ENCODE measurements at places on chromosomes 12 and 14.

DNA sequence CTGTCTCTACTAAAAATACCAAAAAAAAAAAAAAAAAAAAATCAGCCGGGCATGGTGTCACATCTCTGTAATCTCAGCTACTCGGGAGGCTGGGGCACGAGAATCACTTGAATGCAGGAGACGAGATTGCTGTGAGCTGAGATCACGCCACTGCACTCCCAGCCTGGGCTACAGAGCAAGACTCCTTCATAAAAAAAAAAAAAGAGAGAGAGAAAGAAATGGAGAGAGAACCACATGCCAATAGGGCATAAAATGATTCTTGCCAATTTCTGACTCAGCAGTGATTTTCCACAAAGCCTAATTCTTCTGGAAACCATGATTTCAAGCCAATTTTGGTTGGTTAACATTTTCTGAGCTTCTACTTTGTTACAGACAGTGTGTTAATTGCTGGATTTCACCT lies 250.4 kb upstream of the SEL1L start:
- no peak for DNase-seq

DNA sequence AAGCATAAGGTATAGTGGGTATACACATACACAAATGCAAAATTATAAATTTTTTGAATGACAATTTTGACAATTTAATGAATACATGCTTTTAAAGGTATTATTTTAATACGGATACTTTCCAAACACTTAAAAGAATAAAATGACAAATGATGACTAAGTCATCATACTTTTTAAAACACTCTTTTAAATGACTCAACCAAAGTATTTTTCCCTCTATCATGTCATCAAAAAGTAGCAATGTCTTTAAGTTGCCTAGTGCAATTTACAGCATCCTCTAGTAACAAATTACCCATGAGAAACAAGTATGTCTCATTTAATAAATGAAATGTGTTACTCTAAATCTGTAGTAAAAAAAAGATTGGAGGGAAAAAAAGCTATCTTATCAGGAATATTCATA lies 73.3 kb downstream of the RPS6KA5 start:
- no peak for DNase-seq

DNA sequence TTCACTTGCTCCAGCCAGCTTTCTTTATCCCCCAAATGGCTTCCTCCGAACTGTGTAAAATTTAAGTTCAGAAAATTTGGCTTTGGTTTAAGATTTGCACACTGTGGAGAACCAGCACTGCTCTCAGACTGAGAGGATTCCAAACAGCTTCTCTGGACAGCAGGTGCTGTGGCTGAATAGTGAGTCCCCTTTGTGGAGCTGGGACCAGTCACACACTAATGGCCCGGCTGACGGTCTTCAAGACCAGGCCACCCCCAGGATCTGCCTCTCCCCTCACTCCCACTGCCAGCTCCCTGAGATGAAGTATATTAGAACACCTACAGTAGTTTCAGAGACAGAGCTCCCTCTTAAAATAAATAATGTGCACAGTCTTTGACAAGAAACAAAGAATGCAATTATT lies 267.3 kb downstream of the BCAT1 start:
- no peak for DNase-seq

DNA sequence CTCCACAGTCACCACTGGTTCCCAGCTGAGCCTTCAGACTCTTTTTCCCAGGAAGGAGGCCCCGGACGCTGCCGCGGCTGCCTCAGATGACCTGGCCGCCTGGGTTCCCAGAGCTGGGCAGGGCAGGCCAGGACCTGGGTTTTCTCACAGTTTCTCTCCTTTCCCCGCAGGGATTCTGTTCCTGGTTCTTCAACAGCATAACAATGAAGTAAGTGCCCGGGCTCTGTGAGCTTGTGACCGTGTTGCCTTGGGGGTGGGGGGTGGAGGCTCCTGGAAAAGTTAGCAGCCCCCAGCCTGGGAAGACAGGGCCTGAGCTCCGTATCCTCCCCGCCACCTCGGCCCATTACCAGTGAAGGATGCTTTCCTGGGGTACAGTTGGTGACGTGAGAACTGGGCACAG lies 43.7 kb downstream of the TMEM63C start:
- DNase-seq, result no peak

DNA sequence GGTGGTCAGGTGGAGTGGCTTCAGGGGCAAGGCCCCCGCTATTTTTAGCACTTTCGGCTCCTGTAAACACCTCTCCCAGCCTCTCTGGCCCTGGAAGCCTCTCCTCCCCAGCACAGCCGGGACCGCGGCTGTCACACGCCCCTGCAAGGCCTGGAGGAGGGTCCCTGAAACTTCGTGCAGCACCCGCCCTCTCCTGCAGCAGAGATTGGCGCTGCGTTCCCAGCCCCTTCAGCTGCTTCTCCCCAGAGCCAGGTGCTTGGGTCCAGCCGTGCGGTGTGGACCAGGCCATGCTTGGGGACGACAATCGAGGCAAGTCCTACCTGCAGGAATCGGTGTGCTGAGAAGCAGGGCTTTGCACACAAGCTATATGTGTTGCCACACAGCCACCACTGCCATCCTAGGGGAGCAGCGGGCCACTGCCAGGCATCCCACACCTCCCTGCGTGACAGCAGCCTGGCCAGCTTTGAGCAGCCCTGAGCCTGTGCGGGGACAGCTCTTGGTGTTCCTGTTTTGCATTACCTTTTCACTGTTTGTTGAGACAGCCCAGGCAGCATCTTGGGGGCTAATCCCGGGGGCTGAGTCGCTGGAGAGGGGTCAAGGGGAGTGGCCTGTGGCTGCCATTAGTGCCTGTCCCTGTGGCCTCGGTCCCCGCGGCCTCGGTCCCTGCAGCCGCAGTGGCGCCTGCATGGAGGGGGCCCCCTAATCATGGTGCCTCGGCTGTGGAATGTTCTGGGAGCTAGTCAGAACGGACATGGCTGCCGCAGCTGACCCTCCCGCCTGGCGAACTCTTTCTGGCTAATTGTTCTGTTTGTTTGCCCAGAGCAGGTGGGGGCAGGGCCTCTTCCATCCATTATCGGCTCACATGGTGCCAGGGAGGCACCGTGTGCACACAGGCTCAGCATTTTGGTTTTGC lies 27.6 kb upstream of the TRAF3 start:
- DNase-seq, result no peak

GRCh38 chr14:77200406-77200985 lies 18.9 kb downstream of the TMEM63C start:
- no peak for DNase-seq

- DNase-seq, result no peak
Observed at GRCh38 chr12:558580-558979, 98.8 kb downstream of the B4GALNT3 start.

DNA sequence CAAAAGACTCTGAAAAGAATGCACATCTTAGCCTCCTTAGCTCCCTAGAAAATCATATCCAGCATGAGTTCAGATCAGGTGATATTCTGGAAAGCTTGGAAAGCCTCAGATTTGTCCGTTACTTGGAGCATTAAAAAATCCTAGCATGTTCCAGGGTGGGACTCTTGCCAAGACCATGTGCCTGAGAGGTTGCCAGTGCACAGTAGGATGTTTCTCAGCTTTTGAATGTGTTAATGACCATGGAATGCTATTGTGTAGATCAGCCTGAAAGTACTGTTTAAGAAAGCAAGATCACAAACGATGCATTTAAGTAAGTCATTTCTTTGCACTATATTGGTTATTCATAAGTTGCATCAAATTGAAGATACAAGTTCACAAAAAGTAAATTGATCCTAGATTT lies 230.5 kb downstream of the ETNK1 start:
- DNase-seq, result no peak

DNA sequence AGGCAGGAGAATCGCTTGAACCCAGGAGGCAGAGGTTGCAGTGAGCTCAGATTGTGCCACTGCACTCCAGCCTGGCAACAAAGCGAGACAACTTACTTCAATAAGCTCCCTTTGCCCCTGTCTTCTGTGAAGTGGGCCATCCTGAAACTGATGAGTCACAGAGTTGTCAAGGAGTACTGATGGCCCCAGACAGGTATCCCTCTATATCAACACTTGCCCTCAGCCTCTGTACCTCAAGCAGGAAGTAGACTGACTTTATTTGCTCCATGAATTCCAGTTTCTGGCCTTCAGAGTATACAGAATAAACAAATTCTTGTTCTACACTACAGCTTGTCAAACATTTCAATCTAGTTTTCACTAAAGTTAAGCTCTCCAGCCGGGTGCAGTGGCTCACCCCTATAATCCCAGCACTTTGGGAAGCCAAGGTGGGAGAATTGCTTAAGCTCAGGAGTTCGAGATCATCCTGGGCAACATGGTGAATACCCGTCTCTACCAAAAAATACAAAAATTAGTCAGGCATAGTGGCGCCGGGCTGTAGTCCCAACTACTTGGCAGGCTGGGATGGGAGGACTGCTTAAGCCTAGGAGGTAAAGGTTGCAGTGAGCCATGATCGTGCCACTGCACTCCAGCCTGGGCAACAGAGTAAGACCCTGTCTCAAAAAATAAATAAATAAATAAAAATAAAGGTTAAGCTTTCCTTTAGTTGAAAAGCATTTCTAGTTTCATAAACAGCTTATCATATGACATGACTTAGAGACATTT lies 16.4 kb upstream of the LRP10 start:
- no peak for DNase-seq

GRCh38 chr12:44509471-44509870 lies 366.6 kb downstream of the NELL2 start:
- no peak for DNase-seq

- no peak for DNase-seq
Observed at GRCh38 chr12:28023156-28023887, 50.8 kb upstream of the PTHLH start.

DNA sequence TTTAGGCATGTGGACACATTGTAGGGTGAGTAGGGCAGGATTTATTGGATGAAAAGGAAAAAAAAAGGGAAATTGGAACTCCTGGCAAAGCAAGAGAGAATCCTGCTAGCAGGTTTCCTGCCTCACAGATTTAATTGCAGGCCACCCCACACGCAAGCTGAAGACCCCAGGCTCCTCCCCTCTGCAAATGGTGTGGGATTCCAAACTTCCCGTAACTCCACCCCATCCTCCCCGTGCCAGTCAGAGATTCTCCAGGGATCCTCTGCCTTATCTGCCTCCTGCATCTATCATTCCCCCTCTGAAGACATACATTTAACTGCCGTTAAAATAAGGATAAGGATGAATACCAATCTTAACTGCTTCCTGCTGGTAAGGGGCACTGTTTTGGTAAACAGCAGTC lies 249.8 kb upstream of the GARIN2 start:
- DNase-seq, result no peak

- DNase-seq, result no peak
Observed at GRCh38 chr12:29463198-29463597, 34.3 kb downstream of the OVCH1 start.

DNA sequence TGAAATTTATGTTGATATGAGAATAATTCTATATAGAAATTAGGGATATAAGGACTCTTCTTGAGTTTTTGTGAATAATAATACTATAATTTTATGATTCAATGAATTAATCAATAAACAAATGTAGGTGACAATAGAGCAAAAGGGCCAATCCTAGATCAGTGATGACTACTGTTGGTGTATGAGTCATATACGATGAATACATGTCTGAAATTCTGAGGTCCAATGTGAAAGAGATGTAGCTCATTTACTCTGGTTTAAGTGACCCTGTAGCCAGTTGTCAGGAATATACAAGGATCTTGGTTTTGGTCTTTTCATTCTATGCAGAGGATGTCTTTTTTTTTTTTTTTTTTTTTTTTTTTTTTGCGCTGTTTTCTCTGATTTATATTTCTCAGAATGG lies 72.1 kb upstream of the RTL1 start:
- DNase-seq, result no peak

- DNase-seq, result no peak
Observed at GRCh38 chr12:57046947-57047890, 2.7 kb downstream of the MYO1A start.

GRCh38 chr14:56247495-56248200 lies 129.4 kb downstream of the PELI2 start:
- DNase-seq, result no peak

DNA sequence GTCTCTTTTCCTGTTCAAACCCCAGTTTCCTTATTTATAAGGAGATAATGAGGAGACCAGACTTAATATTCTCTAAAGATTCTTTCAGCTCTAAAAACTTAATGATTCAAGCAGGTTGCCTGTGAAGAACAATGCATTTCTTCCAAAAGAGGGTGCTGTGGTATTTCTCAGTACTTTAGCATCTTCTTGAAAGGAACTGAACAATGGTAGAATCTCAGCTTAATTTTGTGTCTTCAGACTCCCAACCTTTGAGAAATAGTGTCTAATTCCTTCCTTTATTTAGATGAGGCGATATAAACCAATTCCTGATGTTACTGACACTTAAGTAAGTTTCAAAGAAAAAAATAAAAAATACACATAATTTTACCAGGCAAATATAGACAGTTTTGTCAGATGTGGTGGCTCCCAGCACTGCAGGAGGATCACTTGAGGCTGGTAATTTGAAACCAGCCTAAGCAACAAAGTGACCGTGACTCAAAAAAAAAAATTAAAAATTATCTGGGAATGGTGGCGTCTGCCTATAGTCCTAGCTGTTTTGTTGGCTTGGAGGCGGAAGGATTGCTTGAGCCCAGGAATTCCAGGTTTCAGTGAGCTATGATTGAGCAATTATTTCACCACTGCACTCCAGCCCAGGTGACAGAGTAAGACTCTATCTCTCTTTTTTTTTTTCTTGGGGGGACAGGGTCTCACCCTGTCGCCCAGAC lies 76.9 kb upstream of the PSMA6 start:
- no peak for DNase-seq

DNA sequence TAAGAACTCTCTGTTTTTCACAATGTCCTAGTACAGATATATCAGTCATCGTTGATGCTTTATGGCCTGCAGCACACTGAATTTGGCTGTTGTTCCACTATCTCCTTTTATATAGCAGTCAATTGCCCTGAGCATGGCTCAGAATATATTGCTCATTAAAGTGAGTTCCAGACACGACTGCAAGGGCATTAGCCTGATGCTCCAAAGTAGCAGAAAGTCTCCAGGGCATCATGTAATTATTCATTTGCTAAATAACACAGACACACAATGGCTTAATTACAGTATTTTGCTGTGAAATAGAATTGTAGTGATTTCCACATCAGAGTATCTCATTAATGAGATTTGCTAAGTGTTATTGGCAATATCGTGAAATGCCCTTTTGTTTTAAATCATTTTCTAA lies 1167.5 kb downstream of the AACS start:
- DNase-seq, result no peak

DNA sequence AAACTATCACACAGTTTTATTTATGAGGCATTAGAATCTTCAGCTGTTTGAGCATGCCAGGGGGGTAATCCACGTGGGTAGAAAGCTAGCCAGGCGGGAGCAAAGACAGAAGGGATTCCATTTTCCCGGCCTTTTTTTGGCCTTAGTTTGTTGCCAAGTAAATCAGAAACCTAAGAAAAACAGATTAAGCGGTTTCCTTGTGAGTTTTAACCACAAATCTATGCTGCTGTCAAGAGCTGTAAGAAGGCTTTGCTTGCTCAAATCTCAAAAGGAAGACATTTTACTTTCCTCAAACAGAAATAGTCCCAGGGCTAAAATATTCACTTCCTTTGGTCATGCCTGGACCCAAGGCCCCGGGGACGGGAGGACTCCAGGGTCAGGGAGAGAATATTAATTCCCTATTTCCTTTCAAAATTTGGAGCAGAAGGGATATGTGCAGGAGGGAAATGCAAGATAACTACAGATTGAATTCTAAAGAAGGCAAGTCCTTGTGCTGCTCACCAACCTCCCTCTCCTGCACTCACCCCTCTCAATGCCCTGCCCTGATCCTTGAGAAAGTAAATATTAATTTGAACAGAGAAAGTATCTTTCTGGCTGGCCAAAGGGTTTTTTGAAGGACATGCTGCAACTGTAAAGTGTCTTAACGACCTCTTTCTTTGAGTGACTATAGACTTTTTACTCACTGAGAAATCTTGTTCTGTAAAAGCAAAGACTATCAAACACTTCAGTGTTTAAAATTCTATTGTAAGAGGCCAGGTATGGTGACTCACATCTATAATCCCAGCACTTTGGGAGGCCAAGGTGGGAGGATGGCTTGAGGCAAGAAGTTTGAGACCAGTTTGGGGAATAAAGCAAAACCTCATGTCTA lies 75.7 kb downstream of the HSD17B6 start:
- DNase-seq, result no peak
